ENCODE measurements at places on chromosomes 5 and 9.

GRCh38 chr9:129803676-129804060, 684 bp downstream of the TOR1B start:
- no peak for DNase-seq

DNA sequence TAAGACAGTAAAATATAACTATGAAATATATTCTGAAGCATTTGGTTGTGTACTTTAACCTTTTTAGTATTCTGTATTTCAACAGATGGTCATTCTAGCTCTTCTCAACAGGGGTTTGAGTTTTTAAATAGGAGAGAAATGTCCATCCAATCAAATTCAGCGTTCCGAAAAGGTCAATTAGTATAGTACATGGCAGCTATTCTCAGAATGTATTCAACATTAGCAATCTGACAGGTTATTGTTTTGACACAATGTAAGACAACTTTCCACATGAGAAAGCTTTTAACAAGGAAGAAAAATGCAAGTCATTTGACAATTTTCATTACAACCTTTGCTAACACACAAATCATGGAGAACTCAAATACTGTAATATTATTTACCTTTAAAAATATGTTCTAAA, 996.3 kb upstream of the CDH10 start:
- no peak for DNase-seq

GRCh38 chr9:131969469-131969989, 110.1 kb downstream of the MED27 start:
- DNase-seq = no peak

GRCh38 chr5:99305045-99305580, 376.3 kb upstream of the CHD1 start:
- no peak for DNase-seq

- DNase-seq = no peak
Measured at GRCh38 chr5:582936-583635, 29.1 kb upstream of the CEP72 start.

DNA sequence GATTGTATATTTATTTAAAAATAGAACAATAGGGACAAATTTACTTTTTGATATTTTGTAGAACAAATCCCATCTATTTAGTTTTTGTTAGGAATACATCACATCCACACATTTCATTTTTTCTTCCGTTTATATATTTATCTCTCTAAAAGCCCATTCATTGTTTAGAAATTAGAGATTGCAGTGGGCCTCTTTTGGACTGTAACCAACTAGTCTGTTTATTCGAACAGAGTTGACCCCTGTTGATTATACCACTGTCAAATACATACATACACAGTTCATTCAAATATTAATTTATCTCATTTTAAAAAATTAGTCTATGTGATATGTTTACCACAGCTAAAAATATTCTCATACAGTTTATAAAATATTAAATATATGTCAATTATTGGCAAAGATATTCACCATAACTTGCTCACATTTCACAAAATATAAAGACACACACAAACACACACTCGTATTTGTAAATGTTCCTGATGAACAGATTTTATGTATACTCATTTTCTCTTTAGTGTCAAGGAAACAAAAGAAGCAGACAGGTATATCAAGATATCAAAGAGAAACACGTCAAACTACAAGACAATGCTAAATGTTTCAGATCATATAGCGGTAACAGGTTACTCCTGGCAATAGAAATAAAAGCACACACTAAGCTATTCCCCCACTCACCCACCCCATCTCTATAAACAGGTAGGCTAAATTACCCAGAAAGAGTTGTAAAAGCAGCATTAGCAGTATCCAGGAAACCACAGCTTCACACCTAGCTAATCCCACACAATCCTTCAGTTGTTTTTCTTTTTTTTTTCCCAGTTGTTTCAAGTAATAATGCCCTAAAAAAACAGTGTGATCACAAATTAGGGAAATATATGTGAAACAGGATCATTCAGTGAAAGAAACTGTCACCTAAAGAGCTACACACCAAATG, 283.9 kb downstream of the ADAMTS6 start:
- no peak for DNase-seq

DNA sequence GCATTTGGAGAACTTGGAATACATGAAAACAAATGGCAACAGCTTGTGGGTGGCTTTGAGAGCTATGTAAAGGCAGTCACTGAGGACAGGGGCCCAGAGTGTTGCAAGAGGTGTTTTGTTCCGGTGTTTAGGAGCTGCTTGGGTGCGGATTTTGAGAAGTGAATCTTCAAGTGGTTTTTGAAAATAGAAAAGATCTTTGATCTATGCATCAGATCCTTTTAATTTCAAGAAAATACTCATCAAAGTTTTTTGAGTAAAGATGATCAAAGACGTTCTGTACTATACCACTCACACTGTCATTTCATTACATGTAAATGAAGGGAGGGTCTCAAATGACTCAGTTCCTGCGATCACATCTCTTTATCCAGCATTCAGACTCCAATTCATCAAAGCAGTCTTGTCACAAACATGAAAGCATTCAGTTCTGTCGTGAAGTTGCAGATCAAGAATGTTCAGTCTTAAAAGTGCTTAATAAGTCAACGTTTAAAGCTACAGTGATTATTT, 112.5 kb downstream of the WDR41 start:
- DNase-seq = no peak

- no peak for DNase-seq
Measured at GRCh38 chr5:18114151-18114757, 480.0 kb downstream of the TAF11L14 start.

DNA sequence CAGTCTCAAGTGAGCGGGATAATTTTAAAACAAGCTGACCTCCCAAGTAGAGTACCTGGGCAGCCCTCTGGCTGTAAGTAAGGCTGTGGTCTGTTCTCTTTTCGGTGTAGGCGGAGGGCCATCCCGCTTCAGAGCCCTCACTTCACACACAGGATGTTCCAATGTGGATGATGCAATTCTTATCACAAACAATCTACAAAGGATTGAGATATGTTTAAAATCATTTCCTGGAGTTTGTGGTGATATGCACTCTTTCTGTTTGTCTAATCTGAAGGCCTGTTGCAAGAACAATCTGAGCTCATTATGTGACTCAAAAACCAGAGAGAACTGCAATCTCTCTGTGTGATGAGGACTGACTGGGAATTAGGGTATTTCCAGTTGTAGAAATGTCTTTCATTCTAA, 42.5 kb downstream of the ITGA2 start:
- DNase-seq = no peak

DNA sequence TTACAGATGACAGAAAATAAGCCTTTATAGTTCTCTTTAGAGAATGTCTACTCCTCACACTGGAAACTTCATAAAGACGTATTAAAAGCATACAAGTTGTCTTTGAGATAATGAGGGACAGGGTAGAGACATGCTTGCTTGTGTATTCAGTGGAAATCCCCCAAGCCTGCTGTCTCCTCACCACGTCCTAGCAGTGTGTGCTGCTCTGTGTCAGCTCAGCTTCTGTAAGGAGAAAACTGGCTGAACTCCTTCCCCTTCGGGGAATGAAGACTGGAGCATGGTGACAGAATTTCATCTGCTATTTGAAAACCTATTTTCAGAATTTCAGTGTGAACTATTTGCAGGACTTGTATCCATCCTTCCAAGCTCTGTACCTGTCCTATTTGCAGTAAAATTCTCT, 9.4 kb downstream of the OR2V2 start:
- no peak for DNase-seq

- DNase-seq = no peak
Measured at GRCh38 chr9:127523312-127523851, 72.1 kb downstream of the LRSAM1 start.

DNA sequence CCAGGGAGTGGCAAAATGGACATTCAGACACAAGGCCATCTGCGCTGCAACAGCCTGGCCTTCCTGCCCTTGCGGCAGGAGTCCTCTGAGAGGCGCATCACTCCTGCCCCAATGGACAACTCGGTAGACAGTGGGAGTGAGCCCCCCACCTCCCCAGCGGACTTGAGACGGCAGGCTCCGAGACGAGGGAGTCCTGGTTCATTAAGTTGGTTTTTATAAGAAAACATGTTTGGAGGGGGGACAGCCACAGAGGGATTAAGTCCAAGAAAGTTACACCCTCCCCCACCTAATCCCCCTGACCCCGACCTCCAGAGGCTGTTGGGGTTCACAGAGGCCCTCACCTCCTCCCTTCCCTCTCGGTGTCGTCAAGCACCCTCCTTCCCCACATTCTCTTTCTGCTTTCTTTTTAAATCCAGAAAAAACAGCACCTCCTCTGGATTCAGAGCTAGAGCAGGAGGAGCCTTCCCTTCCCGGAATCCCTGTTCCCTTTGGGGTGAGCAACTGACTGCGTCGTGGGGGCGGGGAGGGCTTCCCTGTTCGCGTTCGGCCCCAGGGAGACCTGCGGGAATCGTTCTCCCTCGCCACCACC, 1.8 kb upstream of the EGR1 start:
- DNase-seq = no peak

DNA sequence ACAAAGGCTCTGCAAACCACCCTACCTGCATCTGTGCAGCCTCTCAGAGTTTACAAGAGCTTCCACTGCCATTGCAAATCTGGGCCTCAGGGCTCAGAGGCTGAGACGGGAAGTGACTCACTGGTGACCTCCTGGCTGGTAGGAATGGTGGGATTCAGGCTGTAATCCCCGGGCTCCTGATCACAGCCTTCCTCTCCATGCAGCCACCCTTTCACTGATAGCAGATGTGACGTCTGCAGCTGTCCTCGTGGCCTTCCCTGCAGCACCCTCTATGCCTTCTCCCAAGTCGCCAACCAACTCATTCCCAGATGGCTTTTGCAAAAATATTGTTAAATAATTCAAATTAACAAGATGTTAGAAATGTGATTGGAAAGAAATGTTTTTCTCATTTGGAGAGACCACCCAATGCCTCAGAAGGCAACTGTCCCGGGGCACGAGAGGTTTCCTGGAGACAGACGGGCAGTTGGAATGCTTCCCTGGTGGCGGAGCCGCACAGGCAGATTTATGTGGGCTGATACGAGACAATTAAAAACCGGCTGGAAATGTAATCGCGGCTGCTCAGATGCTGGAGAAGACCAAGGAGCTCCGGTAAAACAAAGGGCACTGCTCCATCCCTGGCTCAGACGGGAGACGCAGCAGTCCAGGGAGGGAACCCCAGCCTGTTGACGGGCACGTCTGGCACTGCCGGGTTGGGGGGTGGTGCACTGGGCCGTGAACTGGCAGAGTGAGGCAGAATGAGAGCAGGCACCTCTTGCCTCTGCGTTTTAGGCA, 34.4 kb upstream of the SLC25A51 start:
- no peak for DNase-seq

DNA sequence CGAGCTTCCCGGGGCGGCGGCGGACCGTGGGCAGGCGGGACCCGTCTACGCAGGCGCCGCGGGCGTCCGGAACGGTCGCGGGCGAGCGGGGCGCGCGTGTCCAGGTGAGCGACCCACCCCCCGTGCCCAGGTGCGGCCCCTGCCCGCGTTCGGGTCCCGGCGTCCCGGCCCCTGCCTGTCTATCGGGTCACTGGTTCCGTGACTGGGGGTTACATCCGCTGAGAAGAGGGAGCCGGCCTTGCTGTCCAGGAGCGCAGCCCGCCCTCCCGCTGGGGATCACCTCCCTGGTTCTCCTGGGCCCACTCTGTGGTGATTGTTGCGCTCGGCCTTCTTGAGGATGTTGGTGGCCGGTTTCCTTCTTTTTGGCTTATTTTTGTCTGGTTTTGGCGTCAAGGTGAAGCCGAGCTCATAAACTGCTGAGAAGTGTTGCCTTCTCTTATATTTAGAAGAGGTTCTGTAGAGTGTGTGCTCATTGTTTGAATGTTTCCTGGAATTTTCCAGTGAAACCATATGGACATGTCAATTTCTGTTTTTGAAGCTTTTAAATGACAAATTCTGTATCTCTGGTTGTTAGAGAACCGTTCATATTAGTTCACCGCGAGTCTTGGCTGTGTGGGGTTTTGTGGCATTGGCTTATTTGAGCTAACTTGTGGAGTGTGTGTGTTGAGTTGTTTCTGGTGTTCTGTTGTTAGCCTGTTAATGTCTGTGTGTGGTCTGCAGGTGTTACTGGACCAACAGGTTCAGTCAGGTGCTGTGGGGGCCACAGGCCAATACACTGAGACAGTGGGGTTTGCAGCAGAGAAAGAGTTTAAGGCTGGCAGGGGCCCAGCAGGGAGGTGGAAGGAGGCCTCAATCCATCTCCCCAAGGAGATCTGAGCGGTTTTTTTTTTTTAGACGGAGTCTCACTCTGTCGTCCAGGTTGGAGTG, 621 bp downstream of the CEP72 start:
- no peak for DNase-seq

- DNase-seq = peak; percentile 44
Measured at GRCh38 chr5:179763215-179763945, 30.4 kb upstream of the LTC4S start.

- DNase-seq = no peak
Measured at GRCh38 chr5:111931655-111932054, 174.7 kb upstream of the NREP start.

- DNase-seq = no peak
Measured at GRCh38 chr9:94948567-94949235, 222.2 kb downstream of the AOPEP start.

- DNase-seq = no peak
Measured at GRCh38 chr9:126617003-126617822, 3.5 kb downstream of the LMX1B start.

DNA sequence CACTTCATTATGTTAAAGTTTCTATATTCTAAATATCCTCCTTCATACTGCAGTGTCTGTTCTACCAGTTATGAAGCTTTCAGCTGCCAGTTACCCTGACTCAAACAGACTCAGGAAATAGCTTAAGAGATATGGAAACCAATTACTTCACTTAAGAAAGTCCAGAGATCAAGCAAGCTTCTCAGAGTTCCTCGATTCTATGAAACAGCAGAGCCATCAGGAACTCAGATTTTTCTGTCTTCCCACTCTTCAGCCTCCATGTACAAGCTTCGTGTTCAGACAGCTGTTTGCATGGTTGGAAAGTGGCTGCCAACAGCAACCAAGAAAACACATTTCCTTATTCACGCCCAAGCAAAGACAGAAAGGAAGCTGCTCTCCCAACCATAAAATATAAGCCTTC, 216.1 kb downstream of the ACTL7B start:
- no peak for DNase-seq

- no peak for DNase-seq
Measured at GRCh38 chr9:137924761-137925369, 47.3 kb downstream of the CACNA1B start.

DNA sequence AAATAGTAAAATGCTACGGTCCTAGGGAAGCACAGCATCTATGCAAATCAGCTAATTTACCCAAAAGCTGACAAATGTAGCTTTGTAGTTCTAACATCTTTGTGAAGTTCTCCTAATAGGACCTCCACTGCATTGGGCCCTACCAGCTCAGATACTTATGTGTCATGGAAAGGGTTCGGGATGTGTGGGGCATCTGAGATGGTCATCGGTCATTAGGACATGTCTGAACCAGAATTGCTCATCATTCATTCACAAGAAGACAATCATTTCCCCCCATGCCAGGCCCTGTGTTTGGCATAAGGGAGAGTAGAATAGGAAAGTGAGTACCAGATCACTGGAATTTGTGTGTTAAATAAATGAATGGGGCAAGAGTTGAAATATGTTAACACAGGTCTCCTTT, 35.7 kb downstream of the PWWP2A start:
- no peak for DNase-seq

GRCh38 chr5:58077416-58077815, 382.5 kb downstream of the PLK2 start:
- DNase-seq = no peak

GRCh38 chr5:155728146-155728856, 598.7 kb upstream of the SGCD start:
- no peak for DNase-seq

GRCh38 chr5:150153957-150154617, 1.6 kb downstream of the PDGFRB start:
- no peak for DNase-seq
